ENCODE measurements at places on chromosomes 7 and 10.

- no peak for DNase-seq
Measured at GRCh38 chr10:85851934-85852333, 514.7 kb downstream of the GRID1 start.

GRCh38 chr7:29341156-29341555 is 146.6 kb downstream of the CHN2 start:
- DNase-seq = no peak

DNA sequence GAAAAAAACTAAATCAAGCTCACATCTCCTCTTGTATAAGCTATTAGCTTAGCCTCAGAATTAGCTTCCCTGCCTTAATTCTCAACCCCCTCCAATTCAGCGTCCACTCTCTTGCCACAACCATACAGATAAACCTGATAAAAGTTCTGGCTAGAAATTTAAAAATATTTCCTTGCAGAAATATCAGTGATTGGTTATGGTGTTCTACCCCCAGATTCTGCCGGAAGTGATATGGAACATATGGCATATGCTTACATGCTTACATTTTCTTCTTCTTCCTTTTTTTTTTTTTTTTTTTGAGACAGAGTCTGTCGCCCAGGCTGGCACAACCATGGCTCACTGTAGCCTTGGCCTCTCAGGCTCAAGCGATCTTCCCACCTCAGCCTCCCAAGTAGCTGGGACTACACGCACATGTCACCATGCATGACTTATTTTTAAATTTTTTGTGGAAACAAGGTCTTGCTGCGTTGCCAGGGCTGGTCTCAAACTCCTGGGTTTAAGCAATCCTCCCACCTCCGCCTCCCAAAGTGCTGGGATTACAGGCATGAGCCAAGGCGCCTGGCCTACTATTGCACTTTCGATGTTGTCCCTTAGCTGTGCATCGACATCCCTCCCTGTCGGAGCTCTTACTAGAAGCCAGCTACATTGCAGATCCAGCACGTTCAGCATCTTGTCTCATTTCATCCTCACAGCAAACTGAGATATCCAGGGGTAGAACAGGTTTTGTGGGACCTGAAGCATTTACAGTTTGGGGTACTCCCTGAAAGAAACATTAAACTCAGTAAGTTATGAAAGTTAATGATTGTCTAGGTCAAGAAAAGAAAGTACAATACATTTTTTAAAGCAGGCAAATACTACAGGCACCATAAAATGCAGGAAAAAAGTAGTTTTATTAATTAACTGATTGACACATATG is 205.6 kb upstream of the TCF7L2 start:
- DNase-seq = no peak

- DNase-seq = no peak
Measured at GRCh38 chr7:945147-945555, 9.3 kb downstream of the ADAP1 start.

DNA sequence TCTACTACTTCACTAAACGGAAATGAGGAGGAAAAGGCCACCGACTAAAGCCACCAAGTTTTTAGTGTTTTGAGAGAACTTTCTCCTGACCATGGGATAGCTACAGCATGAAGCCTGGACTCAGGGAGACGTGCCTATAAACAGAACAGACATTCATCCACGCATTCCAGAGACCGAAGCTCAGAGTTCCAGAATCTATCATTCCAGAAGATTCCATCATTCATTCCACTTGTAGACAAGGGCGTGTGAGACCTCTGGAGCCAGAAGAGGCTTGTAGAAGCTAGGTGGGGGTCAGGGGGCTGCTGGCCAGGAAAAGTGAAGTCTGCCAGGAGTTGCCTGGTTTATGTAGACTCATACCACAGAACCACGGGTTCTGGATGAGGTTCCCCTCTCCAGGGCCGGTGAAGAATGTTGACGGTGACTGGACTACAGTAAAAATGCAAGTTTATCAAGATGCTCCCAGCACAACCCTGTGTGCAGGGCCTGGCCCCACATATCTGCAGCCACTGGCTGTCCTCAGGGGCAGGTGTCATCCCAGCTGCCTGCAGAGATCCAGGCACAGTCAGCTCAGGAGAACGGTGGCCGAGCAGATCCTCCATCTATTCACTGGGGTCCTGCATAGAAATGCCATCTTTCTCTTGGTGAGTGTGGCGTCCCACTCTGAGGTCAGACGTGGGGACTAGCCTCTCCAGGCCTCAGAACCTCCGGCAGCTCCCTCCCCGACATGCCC is 215.7 kb downstream of the USP6NL start:
- DNase-seq = no peak

Measured in epithelial cell of prostate (primary cell).